ENCODE measurements at places on chromosomes 5 and 9.

GRCh38 chr5:131536211-131536826 is 98.7 kb downstream of the RAPGEF6 start:
- peak; percentile 16 for DNase-seq

- no peak for DNase-seq
Measured at GRCh38 chr5:167582886-167583285, 708.6 kb upstream of the WWC1 start.

DNA sequence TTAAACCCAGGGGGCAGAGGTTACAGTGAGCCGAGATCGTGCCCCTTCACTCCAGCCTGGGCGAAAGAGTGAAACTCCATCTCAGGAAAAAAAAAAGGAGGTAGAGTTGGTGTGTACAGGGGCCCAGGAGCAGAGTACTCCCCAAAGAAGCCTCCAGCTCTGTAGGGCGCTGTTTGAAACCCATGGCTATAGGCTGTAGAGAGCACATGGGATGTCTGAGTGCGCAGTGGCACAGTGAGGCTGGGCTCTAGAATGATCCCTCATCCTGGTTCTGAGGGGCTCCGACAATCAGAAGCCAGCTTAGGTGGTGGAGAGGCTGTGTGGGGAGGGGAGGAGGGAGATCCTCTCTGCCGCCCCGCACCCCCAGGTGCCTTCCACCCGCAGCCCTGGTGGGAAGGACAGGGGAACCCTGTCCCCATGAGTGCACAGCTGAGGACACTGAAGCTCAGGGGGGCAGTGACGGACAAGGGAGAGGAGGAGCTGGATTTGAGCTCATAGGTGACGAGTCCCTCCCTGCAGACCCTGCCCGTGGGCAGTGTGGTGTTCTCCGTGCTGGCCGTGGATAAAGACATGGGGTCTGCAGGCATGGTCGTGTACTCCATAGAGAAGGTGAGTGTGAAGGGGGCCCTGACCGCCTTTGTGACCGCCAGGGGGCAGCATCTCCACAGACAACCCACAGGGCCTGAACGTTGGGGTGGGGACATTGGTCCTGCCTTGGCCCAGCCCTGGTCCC is 24.6 kb downstream of the CDHR2 start:
- peak; percentile 41 for DNase-seq

GRCh38 chr5:60386436-60387050 is 313.4 kb downstream of the DEPDC1B start:
- no peak for DNase-seq

DNA sequence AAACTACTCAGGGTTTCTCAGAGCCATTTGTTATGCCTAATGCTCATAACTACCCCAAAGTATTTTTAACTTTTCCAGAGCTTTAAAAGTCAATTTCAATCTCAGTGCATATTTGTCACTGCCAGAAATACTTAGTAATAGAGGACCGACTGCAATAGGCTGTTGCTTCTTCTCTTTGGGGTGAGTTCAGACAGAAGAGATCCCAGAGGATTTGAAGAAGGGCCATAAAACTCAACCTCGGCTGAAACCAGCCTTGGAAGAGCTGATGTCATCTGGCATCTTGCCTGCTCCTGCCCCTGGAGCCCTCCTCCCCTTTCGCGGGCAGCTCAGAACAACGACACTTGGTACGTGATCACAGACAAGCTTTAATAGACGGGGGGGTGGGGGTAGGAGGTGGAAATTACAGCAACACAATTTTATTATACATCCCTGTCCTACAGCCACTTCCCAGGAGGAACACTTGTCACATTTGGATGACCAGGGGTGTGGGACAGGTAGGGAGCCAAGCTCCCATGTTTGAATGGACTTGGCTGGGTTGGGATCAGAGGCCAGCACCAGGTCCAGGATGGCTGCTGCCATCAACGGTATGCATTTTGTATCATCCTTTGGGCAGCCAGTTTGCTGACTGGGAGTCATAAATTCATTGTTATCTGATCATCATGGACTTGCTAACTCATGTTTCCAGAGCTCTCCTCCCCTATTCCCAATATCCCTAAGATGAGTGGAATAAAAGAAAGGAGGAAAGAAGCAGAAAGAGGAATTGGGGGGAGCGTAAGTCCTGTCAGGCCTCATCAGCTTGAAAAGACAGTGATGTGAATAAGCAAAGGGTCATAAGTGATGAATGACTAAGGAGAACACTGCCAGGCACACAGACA is 186.6 kb upstream of the PANK3 start:
- peak; percentile 28 for DNase-seq

DNA sequence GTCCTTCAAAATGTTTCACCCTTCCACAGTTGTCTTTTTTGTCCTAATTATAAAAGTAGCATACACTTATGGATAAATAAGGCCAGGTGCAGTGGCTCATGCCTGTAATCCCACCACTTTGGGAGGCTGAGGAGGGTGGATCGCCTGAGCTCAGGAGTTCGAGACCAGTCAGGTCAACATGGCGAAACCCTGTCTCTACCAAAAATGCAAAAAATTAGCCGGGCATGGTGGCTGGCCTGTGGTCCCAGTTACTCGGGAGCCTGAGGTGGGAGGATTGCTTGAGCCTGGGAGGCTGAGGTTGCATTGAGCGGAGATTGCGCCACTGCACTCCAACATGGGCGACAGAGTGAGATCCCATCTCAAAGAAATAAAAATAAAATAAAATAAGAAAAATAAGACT is 1.6 kb downstream of the C5orf52 start:
- no peak for DNase-seq

- DNase-seq = no peak
Measured at GRCh38 chr5:95809414-95809960, 13.0 kb downstream of the GLRX start.

GRCh38 chr5:159241946-159242552 is 21.0 kb upstream of the UBLCP1 start:
- no peak for DNase-seq

GRCh38 chr5:135012951-135013391 is 21.1 kb downstream of the PITX1 start:
- DNase-seq = no peak

- no peak for DNase-seq
Measured at GRCh38 chr9:5917273-5917672, 26.6 kb downstream of the MLANA start.

- DNase-seq = no peak
Measured at GRCh38 chr9:79719021-79719420, 147.3 kb downstream of the TLE4 start.

DNA sequence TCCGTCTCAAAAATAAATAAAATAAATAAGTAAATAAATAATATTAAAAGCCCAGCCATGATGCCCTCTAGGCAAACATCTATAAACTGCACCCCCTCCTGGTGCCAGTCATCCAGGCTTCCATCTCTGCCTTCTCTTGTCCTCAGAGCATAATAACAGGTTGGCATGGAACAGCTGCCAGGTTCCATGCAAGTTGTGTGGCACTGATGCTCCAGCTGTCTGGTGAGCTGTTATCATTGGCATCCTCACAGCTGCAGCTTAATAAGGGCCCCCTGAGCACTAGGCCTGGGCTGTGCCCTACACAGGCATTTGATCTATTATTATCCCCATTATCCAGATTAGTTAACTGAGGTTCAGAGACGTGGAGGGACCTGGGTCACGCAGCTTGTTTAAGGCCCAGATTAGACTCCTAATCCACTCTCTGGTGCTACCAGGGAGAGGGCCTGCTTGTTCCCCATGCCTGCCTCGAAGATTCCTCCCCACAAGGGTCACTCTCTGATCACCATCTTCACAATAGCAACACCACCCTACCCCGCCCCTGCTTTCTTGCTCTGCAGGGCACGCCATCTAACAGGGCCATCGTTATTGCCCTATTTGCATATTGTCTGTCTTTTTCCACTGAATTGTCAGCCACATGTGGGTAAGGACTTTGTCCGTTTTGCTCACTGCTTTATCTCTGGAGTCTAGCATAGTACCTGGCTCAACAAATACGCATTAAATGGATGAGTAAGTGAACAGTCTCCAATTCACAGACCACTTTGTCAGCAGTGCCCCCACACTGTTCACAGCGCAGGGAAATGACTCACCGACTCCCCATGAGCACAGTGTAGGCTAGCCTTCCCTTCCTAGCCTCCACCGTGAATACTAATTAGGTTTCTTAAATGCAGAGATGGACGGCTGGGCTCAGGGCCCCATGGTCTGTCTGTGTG is 1.5 kb upstream of the DNM1 start:
- DNase-seq = no peak

DNA sequence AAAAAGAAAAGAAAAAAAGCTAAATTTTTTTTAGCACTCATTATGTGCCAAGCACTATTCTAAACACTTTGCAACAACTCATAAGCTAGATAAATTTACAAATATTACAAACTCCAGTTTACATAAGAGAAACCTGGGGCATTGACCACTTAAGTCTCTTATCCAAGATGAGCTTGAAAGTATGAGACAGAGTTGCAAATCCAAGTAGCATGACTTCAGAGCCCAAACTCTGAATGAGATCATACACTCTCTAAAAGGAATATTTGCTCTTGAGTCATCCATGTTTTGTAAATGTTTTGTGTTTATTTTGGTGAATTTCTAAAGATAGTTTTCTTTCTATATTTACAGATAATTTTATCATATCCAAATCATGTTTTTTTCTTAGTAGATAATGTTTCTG is 4.0 kb upstream of the SHOC1 start:
- DNase-seq = no peak

GRCh38 chr5:15682122-15682521 is 182.1 kb downstream of the FBXL7 start:
- no peak for DNase-seq

Measured in renal pelvis (tissue), 12 donors.